GM23338 (cell line): ENCODE measurements at places on chromosomes 7 and 10. TPM values are rescaled to one million over a fixed set of nuclear protein-coding genes. Genes with fewer than 3 reads are reported as not detected.

- DNase-seq, result no peak
Observed at GRCh38 chr7:30731581-30731980, 20.4 kb upstream of the INMT start.

DNA sequence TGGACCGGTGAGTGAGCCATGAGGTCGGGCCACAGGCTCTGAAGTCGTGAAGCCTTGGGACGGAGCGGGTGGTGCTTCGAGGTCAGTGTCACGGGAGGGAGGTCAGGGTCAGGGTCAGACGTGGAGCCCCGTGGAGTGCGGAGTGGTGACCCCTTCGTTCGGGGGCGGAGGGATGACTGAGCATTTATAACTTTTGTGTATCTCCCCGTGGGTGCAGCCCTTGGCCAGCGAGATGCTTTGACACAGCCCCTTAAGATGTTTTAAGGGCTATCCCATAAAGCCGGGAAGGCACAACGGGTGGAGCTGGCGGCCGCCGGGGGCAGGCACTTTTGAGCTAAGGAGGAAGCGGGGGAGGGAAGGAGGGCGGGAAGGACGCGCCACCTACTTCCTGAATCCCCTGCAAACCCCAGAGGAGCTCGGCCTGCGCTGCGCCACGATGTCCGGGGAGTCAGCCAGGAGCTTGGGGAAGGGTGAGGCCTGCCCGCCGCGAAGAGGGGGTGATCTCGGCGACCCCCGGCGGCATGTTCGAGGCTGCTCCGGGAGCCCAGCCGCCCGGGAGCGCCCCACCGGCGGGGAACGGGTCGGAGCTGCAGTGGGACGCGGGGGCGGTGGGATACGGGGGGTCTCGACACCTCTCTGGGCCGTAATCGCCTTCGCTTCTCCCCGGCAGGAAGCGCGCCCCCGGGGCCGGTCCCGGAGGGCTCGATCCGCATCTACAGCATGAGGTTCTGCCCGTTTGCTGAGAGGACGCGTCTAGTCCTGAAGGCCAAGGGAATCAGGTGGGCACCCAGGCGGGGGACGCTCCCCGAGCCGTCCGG is at the start of gene GSTO1:
GSTO1 (plus strand) TSS at position 400 of the 818 bp plus-strand sequence; CDS start at position 437, 37 bp downstream.
- DNase-seq, result peak; percentile 74

DNA sequence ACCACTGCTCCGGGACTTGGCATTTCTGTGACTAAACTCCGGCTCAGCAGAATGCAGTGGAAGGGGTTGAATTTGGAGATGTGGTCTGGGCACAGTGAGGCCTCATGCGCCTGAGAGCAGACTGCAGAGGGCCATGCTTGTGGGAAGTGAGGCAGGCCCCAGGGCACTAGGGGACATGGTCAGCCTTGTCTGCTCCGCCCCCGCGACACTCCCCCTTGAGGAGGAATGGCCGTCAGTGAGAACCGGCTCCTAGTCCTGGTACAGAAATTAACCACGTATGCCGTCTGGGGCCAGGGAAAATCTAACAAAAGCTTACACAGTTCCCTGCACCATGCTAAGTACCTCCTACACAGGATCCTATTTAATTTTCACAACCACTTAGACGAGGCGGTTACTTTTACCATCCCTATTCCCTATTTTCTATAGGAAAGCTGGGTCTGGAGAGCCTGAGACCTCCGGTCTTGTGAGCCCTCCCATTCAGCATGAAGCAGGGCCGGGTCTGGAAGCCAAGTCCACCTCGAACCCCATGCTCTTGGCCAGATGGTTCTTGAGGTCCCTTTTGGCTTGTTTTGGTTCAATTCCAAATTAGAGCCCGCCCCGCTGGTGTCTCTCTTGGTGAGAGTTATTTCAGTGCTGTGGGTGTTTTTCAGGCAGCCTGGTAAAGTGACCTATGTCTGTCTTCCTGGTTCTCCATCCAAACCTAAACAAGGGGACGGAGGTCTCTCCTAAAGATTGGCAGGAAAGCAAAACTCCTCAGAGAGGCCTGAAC is 87.7 kb upstream of the PITRM1 start:
- DNase-seq, result peak; percentile 34

GRCh38 chr10:116208956-116209567 is 63.9 kb downstream of the GFRA1 start:
- no peak for DNase-seq

GRCh38 chr7:5248201-5248885 is 34.4 kb upstream of the SLC29A4 start:
- no peak for DNase-seq

DNA sequence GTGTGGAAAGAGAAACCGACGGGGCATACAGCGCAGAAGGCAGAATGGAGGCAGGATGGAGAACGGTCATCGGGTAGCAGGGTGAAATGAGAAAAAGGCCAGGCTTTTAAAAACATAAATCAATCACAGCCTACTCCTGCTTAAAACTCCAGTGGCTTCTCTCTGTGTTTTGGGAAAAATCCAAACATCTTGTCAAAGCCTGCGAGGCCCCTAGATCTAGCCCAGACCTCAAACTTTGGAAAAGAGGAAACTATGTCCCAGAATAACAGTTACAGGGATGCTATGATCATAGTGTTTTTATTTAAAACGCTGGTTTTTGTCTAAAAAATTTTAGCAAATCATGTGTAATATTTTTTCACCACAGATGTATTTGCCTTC is 41.1 kb downstream of the PPP1R3C start:
- DNase-seq, result no peak

- DNase-seq, result peak; percentile 43
Observed at GRCh38 chr7:118080947-118081346, 103.0 kb upstream of the LSM8 start.

GRCh38 chr7:38506756-38507155 is 124.4 kb downstream of the AMPH start:
- no peak for DNase-seq

FIGNL1 gene
- total RNA-seq, result 15.8 and 24.9 TPM in 2 replicates

TMEM26 gene
- total RNA-seq, result 1.9 and 2.2 TPM in 2 replicates

TCF7L2 gene
- total RNA-seq, result 27.0 and 32.2 TPM in 2 replicates

- no peak for DNase-seq
Observed at GRCh38 chr7:156659961-156660360, 19.4 kb downstream of the RNF32 start.

FEZF1 gene
- total RNA-seq, result 1.7 and 2.3 TPM in 2 replicates
